ENCODE measurements at places on chromosomes 3 and 15.

GRCh38 chr3:128698211-128699047 is 27.6 kb upstream of the RAB7A start:
- peak; percentile 46 for DNase-seq

DNA sequence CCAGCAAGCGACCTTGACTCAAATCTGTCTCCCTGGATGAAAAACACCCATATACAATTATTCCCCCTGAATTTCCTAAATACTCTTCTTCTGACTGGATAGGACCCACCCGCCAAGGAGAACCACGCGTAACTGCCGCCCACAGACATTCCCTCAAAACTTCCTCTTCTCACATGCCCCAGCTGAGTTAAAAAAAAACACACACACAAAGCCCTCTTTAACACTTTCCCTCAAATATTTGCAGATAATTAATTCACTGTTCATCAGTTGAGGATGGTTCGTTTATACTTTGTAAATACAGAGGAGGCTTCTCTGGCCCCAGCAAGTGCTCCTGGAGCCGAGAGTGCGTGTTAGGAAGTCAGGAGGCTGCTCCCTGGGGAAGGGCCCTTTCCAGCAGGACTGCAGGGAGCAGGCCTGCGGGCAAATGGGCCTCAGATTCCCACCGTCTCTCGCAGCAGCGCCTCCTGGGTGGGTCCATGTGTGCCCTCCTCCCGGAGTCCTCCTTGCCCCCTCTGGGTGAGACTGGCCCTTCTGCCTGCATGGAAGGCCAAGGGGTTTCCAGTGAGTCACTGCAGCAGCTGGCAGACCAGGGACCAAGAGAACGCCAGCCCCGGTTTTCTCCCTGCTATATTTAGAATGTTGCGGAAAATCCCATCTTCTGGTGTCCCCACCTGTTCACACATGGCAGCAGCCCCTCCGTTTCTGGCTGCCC is 46.8 kb downstream of the MGLL start:
- DNase-seq, result no peak

DNA sequence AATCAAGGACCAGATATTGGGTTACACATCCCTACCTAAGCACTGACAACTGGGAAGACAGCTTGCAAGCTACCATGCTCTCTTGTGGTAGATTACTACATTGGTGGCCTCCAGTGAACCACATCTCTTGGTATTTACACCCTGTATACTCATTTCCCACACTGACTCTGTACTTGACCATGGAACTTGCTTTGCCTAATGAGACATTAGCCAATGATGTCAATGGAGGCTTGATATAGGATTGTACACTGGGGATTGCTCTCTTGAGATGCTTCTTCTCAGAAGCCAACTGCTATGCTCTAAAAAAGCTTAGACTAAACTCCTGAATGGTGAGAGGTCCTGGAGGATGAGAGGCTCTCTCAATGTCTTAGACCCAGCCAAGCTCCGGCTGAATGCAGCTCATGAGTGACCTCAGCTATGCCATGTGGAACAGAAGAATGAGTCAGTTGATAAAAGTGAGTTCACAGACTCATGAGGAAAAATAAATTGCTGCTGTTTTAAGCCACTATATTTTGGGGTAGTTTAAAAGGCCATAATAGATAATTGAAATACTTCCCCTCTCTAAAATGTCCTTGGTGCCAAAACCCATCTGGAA is 61.5 kb upstream of the GALNT15 start:
- DNase-seq, result no peak

DNA sequence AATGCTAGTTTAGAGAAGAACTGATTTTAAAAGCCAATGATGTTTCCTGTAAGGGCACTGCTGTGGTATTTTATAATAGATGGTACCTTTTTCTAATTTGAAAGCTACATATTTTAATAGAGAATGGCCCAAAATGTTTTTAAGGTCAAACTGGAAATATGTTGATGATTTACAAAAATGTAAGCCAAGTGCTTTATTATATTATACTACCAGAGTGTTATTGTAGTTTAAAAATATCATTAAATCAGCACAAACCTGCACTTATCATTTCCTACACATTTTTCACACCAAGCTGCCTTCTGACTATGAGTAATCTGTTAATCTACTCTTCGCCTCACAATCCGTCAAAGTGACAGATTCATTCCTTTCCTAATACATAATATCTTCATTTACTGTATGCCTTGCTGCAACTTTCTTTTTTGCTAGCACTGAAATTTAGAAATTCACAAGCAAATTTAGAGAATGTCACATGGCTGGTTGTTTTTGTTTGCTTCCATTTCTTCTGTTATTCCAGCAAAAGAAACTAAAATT is 126.4 kb upstream of the FAM3D start:
- no peak for DNase-seq

DNA sequence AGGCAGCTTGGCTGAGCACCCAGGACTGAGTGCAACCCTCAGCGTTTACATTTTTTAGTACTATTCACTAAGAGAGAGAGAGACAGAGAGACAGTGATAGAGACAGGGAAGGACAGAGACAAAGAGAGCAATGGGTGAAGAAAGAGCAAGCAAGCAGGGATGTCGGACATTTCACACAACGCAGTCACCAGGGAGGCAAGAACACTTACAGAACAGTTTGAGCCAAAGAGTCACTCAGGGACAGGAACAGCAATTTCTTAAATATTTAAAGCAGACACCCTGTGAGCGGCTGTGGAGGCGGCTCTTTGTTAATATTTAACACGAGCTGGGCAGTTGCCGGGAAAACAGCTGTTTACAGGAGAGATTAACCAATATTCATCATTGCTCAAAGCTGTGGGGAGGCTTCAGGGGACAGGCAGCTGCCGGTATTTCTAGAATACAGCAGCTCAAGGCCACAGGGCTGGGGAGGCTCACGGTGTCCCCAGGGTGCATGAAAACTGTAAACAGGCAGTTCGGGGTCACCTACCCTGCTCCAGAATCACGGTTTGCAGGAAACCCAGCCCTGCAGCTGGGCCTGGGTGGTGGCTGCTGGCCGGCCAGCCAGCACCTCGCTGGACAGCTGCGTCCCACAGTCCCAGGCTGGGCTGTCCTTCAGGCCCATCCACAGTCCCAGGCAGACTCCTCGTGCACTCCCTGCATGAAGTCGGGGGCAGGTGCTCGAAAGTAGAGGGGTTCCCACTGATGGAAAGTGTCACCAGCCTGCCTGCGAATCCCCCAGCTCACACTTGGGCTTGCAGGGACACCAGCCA is 38.8 kb upstream of the PCSK6 start:
- DNase-seq, result no peak

DNA sequence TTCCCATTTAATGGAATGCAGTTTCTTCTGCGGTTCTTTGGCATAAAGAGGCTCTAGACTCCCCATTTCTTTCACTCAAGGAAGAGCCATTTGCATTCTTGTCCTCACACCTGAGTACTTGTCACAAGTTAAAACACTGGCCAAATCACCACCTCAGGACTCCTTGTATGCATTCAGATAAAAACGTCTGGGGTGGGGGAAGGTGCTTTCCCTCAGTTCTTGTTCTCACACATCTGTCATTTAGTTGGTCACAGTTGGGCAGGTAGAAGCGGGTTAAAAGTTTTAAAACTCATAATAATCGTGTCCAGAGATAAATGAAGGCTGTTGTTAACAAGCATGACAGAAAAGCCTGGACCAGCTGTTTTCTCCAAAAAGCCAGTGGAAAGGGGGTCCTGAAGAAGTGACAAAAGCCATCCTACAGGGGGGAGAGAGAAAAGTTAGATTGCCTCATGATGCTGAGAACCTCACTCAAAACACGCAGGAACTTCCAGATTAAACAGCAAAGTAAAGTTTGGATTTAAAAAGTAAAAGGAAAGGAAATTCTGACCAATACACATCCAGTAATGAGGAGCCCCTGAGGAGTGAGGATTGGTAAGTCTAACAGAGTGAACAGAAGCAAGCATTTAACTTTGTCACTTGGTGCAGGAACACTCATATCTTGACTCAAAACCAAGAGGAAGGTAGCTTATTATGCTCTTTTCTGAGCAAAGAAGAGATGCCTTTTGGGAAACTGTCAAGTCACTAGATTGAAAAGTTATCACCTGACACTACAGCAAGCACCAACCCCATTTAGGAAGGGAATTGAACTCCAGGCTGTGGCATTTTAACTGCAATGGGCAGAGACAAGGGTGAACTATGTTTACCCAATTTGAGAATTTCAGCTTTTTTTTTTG is 2.8 kb downstream of the BCL2L10 start:
- DNase-seq, result no peak

DNA sequence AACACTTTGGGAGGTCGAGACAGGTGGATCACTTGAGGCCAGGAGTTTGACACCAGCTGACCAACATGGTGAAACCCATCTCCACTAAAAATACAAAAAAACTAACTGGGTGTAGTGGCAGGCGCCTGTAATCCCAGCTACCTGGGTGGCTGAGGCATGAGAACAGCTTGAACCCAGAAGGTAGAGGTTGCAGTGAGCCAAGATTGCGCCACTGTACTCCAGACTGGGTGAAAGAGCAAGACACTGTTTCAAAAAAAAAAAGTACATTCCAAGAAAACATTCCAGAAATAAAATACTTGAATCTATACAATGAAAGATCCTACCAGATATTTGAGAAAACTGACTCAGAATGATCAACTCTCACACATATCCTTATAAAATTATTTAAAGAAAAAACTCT is 30.4 kb downstream of the TFDP2 start:
- no peak for DNase-seq

DNA sequence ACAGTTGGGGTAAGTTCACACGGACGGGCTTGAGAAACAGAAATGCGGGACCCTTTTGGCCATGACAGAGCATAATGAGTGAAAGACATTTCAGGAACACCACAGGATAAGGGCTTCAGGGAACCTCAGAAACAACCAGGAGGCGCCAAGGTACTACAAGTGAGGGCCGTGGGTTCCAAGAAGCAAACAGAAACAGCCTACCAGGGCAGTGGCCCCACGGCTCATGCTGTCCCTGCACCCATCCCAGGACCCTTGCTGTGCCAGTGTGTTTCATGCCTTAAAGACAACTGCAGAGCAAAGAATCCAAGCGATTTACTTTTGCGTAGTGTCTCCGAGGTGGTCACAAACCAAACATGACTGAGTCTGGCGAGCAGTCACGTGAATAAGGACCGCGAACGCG is 54.0 kb downstream of the RUBCN start:
- no peak for DNase-seq

DNA sequence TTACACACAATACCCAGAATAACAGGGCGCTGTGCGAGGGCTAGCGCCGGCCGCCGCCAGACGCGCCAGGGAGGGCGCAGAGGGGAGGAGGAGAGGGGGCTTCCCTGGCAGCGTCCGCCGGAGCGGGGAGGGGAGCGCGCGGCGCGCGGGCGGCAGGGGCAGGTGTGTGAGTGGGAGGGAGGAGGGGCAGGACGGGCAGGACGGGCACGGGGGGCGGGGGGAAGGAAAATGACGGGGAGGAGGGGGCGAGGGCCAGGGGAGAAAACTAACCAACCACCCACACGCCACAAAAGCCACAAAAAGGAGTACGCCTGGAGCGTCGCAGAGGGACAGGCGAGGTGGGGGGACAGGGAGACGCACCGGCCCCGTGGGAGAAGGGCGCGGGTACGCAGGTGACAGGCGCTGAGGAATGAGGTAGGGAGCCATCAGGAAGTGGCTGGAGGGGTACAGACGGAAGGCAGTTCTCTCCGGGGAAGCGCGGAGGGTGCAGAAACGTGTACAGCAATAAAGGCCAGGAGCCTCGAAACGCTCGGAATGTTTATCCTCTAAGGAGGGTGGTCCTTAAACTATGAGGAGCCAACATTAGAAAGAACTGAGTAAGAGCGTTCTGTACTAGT is 610 bp upstream of the SATB1 start:
- DNase-seq, result peak; percentile 28

- DNase-seq, result peak; percentile 63
Measured at GRCh38 chr15:51267703-51268083, 70.7 kb downstream of the CYP19A1 start.

DNA sequence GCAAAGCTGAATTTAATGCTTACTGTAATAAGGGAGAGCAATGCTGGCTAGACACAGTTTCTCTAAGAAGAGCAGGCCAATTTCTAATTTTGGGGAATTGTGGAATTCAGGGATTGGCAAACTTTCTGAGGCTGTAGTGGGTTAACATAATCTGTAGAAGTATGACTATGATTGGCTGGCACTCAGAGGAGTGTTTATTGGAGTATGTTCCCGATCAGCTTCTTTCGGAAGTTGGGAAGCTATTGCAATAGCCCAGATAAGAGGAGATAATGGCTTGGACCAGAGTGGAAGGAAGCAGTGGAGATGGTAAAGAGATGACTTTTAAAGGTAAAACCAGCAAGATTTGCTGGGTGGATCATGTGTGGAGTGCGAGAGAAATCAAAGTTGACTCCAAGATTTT is 19.4 kb downstream of the TMOD3 start:
- no peak for DNase-seq

GRCh38 chr3:15646851-15647511 is 45.4 kb downstream of the BTD start:
- no peak for DNase-seq

DNA sequence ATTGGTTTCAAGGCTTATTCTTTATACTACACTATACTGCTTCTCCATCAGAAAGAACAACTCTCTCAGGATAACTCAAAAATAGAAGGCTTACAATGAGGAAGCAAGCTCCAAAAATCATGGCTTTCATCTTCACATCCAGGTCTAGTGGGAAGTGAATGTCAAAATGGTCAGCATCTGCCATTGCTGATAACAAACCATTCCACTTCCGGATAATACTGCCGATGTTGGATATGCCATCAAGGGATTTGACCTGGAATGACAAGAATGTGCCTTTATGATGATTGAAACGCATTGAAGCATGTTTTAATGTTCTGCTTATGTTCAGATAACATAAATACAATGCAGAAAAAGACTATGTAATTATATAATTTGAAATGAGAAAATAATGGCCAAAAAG is 34.0 kb upstream of the PLOD2 start:
- no peak for DNase-seq

DNA sequence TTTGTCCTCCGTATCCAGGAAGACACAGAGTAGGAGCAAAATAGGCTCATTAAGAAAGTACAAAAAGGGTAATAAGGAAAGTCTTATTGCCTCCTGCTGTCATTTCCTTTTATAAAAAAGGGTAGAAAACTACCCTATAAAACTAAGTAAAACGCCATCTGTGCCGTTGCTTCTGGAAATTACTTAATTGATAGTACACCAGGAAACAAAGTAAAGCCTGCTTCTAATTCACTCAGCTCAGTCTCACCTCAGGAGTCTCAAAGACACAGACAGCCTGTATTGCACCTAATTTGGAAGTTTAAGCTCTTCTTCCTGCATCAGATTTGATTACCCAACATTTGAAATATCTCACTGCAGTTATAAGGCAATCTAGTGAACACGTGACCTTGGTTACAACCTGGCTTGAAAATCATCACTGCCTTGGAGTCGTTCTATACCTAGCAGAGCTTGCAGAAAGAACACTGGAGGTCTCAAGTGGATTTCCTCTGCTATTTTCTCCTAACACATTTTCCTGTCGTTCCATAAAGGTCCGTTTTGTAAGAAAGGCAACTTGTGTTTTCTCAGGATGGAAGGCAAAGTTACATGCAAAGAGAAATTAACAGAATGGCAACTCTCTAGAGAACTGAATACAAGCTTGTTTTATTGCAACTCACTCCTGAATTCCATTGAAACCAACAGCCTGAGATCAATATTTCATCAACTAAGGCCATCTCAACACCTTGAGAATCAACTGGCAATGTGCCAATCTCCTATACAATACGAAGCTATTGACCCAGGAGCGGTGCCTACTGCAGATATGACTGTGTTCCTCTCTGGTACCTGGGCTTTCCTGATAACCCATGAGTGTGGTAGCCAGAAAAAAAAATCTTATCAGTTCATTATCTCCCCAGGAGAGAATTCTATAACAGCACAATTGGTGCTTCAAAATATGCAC is 203.3 kb upstream of the LMCD1 start:
- DNase-seq, result no peak

- DNase-seq, result peak; percentile 4
Measured at GRCh38 chr3:167978071-167978470, 117.7 kb downstream of the GOLIM4 start.

- peak; percentile 20 for DNase-seq
Measured at GRCh38 chr3:24829629-24830229, 335.1 kb upstream of the THRB start.

All from Ammon's horn (tissue), 1 donor.